Left forelimb (tissue), 1 donor: ENCODE measurements at places on chromosomes 1 and 21.

- no peak for DNase-seq
Observed at GRCh38 chr1:4657244-4657789, 2.9 kb downstream of the AJAP1 start.

- no peak for DNase-seq
Observed at GRCh38 chr1:230189341-230189740, 122.3 kb downstream of the GALNT2 start.

GRCh38 chr1:54360165-54361005 is 45.8 kb downstream of the SSBP3 start:
- no peak for DNase-seq

- DNase-seq, result no peak
Observed at GRCh38 chr1:86567878-86568277, 21.0 kb downstream of the CLCA4 start.

GRCh38 chr21:43370888-43371570 is 55.9 kb downstream of the SIK1 start:
- no peak for DNase-seq

DNA sequence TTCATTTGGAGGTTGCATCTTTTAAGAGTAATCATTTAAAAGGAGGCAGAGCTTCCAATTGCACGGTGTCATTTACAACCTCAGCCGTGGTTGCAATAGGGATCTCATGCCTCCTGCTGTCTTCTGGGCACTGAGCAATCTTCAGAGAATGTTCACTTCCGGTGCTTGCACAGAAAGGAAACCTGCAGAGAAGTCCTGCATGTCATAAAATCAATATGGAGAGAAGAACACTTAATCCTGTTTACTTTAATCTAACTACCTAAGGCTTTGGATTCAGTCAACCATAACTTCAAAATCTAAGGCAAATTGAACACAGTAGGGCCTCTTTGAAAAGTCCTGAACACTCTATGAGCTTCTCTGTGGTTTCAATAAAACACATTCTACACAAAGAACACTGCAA is 11.3 kb upstream of the MAP10 start:
- DNase-seq, result no peak

- DNase-seq, result no peak
Observed at GRCh38 chr1:191969290-191969689, 189.0 kb upstream of the RGS18 start.

GRCh38 chr1:77273891-77274290 is 7.9 kb upstream of the AK5 start:
- DNase-seq, result no peak

DNA sequence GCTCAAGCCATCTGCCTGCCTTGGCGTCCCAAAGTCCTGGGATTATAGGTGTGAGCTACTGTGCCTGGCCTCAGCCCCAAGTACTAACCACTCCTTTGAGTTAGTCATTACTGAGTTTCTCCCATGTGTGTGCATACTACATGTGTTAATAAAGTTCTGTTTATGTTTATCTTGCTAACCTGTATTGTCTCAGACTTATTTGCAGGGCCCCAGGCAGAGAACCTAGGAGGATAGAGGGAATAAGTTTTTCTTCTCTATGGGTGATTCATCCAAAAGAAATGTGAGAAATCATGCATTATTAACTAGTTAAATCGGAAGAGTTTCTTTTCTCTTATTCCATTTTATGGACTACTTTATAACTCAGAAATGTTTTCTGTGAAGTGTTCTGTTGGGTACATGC is 203.9 kb upstream of the CACYBP start:
- DNase-seq, result no peak

- no peak for DNase-seq
Observed at GRCh38 chr1:183477986-183478781, 5.9 kb downstream of the SMG7 start.

- DNase-seq, result no peak
Observed at GRCh38 chr1:214285610-214286440, 4.9 kb downstream of the SMYD2 start.
